Activated CD8-positive, alpha-beta T cell treated with anti-CD3 and anti-CD28 coated beads, Interleukin-2, amount 10 ng/mL, durations not matched to agents 7 days and 5 days (primary cell): ENCODE measurements at places on chromosomes 13 and 19. TPM values are rescaled to one million over a fixed set of nuclear protein-coding genes. Genes with fewer than 3 reads are reported as not detected.

The NPAS1 gene
- total RNA-seq = not detected

The KLC3 gene
- total RNA-seq = not detected

The RFPL4AL1 gene
- not detected for total RNA-seq

The LILRB4 gene
- total RNA-seq = not detected
